ENCODE measurements at places on chromosomes 6 and 20. TPM values are rescaled to one million over a fixed set of nuclear protein-coding genes. Genes with fewer than 3 reads are reported as not detected.
A peak's percentile ranks its signal among the peaks of the same experiment; 100 is the strongest.

DNA sequence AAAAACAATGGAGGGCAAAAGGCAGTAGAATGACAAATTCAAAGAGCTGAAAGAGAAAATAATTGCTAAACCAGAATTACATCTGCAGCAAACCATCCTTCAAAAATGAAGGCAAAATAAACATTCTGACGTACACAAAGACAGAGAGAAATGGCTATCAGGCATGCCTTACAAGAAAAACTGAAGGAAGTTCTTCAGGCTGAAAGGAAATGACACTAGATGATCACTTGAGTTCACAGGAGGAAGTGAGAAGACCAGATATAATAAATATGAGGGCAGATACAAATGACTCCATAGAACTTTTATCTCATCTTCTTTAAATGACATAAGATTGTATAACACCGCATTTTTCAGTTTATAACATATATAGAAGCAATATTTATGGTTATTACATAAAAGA lies 30.0 kb downstream of the DZANK1 start:
- DNase-seq, result no peak

The SRC gene
- total RNA-seq, result 32.5 TPM

GRCh38 chr6:39411465-39411864 lies 89.0 kb upstream of the KCNK16 start:
- DNase-seq, result no peak

GRCh38 chr6:116667623-116668022 lies 943 bp downstream of the ZUP1 start:
- DNase-seq, result no peak

The GSTA4 gene
- total RNA-seq, result 35.6 TPM

DNA sequence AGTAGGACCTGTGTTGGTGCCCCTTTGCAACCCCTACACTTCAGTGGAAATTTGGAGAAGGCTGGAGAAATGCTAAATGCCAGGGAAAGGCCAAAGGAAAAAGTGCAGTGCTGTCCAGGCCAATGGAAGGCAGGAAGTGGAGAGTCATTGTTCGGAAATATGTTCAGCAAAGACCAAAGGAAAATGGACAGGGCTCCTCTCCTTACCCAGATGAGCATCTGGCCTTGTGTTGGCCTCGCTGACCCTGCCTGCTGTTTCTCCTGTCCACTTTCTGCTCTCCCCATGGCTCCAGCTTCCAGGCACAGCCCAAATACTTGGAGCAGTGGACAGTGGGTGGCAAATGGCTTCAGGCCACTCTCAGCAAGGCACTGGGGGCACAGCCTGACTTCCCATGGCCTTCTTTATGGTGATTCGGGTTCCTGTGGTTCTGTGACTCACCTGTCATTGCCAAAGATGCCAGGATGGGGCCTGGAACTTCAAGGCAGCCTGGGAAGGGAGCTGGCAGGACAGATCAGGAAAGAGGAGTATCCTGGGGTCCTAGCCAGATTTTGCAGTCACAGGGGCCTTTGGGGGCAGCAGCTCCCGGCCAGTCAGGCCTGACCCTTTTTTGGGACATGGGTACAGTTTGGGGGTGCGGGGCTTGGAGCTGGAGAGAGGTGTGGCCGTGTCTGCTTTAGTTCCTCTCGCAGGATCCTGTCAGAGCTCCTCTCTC lies 190.9 kb upstream of the SLC24A3 start:
- DNase-seq, result peak; percentile 8

The FKBP5 gene
- total RNA-seq, result 15.0 TPM

Data from H7 (cell line).